Immature natural killer cell (primary cell): ENCODE measurements at places on chromosomes 5 and 9. TPM values are rescaled to one million over a fixed set of nuclear protein-coding genes. Genes with fewer than 3 reads are reported as not detected.

- DNase-seq = no peak
Observed at GRCh38 chr9:98538626-98539031, 170.1 kb downstream of the GABBR2 start.

DNA sequence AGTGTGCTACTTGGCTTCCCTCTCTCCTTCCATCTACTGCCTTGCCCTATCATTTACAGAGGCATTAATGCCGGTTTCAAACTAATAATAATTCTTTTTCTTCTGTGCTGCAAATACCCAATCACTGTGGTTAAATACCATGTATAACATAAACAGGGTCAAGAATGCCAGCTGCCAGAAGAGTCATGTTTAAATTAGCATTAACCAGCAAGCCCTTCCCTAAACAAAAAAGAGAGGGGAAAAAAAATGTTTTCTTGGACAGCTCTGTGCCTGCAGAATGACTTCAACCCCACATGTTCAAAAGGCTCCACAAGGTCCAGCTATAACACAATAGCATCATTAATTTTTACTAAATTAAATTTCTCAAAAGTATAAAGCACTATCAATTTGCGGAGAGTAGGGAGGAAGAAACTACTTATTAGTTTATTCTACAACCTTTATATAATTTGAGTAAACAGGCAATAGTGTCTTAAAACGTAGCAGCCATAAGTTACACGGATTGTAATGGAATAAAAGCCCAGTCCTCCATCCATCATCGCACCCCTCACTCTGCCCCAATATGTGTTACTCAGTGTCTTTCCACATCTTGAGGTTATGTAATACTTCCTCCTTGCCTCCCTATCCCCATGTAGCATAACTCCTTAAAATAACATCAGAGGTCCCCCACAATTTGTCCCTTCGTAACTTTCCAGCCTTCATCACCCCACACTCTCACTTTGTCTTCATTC lies 3.9 kb downstream of the LPAR1 start:
- no peak for DNase-seq

DNA sequence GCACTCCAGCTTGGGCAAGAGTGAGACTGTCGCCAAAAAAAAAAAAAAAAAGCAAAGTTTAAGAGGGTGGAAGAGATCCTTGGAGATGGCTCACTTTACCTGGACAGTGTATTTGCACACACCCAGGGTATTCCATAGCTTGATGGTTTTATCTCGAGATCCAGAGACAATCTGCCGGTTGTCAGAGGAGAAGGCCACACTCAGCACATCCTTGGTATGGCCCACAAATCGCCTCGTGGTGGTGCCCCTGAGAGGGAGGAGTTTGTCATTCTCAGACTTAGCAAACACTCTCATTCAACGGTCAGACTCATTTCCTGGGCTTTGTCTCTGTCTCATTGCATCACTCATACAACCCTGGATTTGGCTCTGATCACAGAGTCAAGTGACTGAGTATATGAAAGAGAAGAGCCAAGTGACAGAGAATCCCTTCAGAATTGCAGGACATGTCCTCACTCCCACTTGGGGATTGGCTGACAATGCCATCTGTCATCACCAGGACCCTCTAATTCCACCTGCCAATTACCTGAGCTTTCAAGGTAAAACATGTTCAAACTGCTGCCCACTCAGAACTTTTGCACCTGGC lies 2.2 kb downstream of the RACK1 start:
- peak; percentile 47 for DNase-seq

GRCh38 chr9:129633207-129633606 lies 7.2 kb downstream of the NTMT1 start:
- no peak for DNase-seq

- no peak for DNase-seq
Observed at GRCh38 chr9:118595719-118596305, 773.4 kb downstream of the BRINP1 start.

GRCh38 chr5:6373081-6373846 lies 5.1 kb downstream of the MED10 start:
- DNase-seq = no peak

- no peak for DNase-seq
Observed at GRCh38 chr9:33794560-33794959, 801 bp upstream of the PRSS3 start.

DNA sequence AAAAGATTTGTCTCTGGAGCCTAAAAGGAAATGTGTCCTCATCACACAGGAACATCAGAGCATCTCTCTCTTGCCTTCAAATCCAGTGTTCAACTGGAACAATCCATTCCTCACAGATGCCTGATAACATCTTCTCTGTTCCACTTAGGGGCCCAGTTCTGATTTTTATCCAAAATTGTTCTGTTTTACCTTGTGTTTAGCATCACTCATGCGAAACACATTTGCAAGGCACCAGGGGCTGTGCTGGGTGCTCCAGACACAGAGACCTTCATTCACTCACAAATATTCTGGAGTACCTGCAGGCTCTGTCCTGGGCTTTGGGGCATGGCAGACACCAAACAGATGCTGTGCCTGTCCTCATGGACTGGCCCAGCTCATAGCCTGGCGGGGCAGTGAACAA lies 13.8 kb downstream of the GABBR2 start:
- DNase-seq = no peak

The SPINK14 gene
- not detected for polyA plus RNA-seq

The SPINK7 gene
- polyA plus RNA-seq = not detected
